ENCODE measurements at places on chromosomes 16 and 17.

GRCh38 chr16:64730261-64730660, 391.6 kb downstream of the CDH11 start:
- DNase-seq, result peak; percentile 42

GRCh38 chr17:58339755-58340404, 11.3 kb upstream of the TSPOAP1 start:
- no peak for DNase-seq

GRCh38 chr16:58197314-58198012, 443 bp downstream of the CSNK2A2 start:
- no peak for DNase-seq

DNA sequence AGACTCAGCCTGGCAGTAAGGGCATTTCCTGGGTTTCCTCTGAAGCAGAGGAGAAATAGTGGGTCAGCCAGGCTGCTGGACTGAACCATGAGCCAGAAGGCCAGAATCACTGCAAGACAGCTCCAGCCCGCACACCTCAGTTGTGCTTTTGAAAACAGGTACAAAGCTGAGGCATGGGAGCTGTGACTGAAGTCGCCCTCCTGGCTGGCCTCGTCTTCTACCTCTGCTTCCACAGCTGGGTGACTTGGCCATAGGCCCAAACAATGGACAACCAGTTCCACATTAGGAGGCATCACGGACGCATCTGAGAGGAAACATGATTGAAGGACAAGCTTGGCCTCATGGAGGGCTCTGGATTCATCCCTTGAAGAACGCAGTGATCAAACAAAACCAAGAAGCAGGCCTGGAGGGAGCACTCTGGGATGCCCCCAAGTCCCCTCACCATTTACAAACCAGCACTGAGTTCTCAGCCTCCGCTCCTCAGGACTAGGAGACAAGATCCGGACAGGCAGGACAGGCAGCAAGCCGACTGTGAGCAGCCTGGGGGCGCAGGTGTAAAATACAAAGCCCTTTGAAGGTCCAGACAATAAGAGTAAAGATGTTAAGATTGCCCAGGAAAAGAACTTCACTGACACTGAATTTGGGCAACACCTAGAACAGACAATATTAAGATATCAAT, 68.7 kb downstream of the N4BP1 start:
- no peak for DNase-seq

DNA sequence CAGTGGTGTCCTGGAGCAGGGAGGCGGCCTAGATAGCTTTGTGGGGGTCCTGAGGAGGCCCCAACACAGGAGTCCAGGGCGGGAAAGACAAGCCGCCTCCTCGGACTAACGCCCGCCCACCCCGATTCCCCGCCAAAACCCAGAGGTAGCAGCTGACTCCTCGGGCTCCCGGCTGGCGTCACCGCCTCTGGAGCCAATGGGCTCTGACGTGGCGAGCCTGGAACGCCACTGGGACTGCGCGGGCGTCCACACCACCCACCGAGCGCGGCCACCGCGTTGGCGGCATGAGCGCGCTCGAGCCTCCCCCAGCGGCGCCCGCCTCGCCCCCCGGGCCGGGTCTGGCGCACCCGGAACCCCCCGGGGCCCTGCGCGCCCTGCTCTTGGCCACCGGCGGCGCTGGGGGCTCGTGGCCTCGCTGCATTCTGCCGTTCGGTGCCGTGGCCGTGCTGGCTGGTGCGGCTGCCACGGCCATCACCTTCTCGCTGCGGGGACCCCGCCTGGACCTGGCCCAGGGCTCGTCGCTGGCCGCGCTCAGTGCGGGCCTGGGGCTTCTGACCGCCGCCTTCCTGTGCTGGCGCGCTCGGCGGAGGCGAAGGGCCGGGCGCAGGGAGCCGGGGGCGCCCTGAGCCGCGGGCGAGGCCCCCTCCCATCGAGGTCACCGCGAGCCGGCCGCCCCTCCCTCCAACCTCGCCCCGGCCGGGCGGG, 3.4 kb upstream of the NTN3 start:
- DNase-seq, result peak; percentile 75

GRCh38 chr16:27852116-27852515, 211.4 kb downstream of the GSG1L start:
- no peak for DNase-seq

GRCh38 chr16:50326835-50327465, 41.8 kb downstream of the BRD7 start:
- DNase-seq, result no peak

GRCh38 chr17:21058098-21058893, 15.5 kb upstream of the USP22 start:
- peak; percentile 73 for DNase-seq

DNA sequence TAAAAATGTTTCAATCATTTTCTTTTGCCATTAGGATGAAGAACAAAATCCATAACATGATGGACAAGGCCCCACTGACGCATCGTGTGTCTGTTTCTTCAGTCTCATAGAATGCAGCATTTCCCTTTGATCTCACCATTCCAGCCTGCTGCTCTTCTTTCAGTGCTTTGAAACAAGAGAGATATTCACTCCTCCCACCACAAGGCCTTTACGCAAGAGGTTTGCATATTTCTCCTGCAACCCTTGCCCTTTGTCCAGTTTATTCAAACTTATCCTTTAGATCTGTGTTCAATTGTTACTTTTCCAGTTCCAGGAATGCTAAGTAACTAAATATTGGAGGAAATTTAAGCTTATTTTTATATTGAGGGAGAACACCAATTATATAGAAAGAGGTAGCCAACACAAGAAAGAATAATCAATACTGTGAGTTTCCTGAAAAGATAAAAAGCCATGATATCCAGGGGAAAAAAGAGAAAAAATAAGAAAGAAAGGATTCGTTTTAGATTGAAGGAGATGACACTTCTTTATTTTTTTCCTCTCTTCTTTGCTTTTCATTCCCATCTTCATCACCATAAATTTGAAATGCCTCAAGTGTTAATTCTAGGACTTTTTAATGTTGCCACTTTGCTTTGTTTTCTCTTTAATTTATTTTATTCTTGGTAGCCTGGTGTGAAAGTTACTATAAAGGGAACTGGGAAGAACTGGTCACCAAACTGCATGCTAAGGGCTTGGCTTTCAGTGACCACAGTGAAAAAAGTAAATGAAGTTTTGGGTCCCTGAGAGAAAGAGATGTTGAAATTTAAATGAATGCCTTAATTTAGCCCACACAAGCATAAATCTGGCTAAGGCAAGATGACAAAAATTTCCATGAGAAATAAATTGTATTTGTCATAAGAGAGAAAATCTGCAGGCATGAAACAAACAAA, 102.1 kb downstream of the KIF2B start:
- peak; percentile 92 for DNase-seq

GRCh38 chr16:88777471-88778270, 7.3 kb downstream of the PIEZO1 start:
- DNase-seq, result no peak

GRCh38 chr17:80382446-80382845, 32.5 kb upstream of the ENDOV start:
- DNase-seq, result no peak

DNA sequence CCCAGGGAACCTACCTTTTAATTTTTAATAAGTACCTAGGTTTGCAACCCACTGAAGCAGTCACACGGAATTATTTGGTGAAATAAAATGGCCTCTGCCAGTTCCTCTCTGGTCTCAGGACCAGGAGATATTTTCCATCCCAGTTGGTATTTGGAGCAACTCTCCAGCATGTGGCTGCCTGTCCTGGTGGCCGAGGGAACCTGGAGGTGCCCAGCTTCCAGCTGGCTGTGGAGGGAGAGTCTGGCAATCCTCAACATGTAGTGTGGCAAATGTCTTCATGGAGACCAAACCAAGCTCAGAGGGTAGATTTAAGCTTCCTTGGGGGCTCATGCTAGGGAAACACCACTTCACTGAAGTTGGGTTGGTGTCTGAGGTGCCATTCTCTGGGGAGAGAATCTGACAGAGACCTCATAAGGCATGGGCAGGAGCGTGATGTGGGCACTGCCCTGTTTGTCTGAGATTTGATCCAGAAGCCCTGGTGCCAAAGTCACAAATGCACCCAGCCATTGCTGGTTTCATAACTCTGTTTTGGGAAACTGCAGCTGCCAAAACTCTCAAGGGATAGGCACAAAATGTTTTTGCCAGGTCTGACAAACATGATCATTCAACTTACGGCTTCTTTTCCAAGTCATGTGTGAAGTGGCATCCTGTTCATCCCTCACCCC, 2.8 kb downstream of the MT1X start:
- DNase-seq, result no peak

GRCh38 chr17:77327566-77328464, 187.0 kb downstream of the SEC14L1 start:
- DNase-seq, result no peak

DNA sequence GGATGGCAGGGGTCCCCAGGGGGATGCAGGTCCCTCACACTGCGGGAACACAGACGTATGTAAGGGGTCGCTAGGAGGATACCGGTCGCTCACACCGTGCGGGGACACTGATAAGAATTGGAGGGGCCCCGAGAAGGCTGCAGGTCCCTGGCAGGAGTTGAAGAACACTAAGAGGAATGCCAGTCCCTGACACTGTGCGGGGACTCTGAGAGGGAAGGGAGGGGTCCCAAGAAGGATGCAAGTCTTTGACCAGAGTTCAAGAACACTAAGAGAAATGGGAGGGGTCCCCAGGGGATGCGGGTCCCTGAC, 510 bp downstream of the ERCC4 start:
- DNase-seq, result no peak

- no peak for DNase-seq
These were observed 67.1 kb downstream of the ARHGAP44 start for GRCh38 chr17:12856416-12856815.

DNA sequence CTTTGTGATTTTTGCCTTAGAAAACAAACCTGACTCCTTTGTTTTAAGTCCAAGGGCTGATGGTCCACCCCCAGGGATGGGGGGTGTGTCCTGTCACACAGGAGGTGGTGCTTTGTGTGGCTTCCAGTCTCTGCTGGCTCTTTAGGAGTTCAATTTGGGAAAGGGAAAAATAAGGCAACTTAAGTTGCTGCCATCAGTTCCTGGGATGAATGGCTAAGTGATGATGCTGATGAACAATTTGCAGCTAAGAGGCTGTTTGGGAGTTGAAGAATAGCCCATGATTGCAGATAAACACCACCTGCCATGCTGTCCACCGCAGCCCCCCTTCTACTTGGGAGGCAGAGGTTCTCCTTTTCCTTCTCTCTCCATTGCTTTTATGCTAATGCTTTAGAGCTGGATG, 40.2 kb downstream of the ARL4D start:
- DNase-seq, result no peak

DNA sequence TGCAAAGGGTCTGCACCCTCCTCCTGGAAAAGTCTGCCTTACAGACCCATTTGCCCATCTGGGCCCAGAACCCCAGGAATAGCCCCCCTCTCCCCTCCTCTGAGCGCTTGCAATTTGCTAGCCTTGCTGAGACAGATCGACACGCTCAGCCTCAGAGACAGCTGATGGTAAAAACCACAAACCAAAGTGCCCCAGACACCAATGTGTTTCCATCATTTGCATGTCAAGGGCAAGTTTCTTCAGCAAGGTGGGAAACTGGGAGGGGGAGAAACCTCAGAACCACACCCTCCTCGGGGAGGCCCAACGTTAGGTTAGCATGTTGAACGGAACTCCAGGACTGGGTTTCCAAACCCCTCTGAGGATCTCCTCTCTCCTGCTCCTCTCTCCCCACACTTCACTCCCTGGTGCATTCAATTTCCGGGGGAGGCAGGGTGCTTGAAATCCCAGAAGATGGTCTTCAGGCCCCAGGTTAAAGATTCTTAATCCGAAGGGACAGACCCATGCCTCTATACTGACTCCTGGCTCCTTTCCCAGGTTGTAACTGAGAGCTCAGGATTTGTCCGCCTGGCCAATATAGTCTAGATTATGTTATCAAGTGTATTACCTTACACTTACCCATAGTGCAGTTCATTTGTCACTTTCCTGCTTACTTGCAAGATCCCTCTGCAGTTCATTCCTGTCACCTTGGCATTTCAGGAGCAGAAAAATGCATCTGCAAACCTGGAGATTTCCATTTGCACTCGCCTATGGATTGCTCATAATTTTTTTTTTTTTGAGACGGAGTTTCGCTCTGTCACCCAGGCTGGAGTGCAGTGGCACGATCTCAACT, 1.3 kb upstream of the CUEDC1 start:
- DNase-seq, result no peak

GRCh38 chr17:4940555-4941318, 669 bp downstream of the RNF167 start:
- DNase-seq, result no peak

DNA sequence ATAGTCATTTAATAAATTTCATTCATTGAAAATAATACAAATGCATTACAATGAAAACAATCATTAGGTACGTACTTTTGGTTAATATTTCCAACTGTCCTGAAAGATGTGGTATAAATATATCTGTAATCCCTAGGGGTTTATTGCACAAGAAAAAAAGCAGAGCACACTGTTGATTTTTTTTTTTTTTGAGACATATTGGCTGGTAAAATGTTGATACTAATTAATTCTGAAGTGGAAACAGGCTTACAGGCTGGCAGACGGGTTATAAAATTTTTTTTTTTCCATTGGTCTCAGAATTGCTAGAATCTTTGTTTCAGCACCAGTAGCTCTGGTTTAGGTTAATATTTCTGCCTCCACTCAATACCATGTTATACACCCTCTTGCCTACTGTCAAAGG, 193.6 kb downstream of the MAP2K6 start:
- peak; percentile 18 for DNase-seq

DNA sequence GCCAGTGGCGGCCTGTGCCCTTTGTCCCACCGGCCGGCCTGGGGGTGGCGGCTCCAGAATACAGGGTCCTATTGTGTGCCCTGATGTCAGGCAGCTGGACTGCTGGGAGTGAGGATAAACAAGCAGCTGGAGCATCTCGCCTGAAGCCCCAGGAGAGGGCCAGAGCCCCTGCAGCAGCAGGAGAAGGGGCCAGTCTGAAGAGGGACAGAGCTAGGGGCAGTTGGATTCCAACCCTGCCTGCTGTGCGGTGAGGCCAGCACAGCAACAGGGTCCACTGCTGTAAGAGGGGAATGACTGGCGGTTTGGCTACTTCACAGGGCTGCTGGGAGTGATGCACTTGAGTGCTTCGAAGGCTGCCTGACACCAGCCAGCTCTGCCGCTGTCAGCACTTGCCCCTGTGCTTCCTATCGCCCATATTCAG, 25.0 kb downstream of the RAB11FIP4 start:
- no peak for DNase-seq

- no peak for DNase-seq
These were observed 111.4 kb downstream of the IRX3 start for GRCh38 chr16:54175169-54175551.

DNA sequence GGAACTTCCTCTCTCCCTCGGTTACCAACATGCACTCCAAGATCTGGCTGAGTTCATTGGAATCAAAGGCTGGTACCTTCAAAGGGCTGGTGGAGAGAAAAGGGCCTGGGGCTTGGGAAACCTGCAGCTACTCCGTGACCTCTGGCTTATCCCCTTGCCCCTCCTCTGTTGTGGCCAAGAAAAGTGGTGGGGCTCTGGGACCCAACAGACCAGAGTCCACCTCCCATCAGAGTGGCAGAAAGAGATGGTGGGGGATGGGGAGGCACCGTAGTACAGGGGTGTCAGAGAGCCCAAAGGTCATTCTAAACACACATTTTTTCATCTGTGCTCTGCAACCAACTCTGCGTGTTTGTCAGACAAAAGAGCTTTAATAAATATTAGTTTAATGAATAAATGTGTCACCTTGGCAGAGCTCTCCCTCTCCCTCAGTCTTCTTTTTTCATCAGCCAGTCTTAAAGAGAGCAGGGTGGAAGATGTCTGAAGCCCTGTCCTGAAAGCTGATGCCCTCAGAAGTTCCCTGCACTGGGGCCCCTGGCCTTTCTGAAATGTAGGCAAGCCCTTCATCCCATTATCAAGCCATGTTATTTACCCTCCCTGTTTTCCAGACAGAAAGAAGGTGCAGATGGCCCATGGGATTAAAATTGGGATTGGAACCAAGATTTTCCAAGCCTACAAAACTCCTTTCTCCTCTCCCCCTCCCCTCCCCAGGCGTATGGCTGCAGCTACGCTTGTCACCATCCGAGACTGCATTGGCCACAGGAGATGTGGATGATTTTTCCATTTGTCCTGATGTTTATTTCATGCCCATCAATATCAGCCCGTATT, 227.3 kb downstream of the CCDC182 start:
- no peak for DNase-seq

Data from LHCN-M2 (cell line).